ENCODE measurements at places on chromosomes 5 and 9.

DNA sequence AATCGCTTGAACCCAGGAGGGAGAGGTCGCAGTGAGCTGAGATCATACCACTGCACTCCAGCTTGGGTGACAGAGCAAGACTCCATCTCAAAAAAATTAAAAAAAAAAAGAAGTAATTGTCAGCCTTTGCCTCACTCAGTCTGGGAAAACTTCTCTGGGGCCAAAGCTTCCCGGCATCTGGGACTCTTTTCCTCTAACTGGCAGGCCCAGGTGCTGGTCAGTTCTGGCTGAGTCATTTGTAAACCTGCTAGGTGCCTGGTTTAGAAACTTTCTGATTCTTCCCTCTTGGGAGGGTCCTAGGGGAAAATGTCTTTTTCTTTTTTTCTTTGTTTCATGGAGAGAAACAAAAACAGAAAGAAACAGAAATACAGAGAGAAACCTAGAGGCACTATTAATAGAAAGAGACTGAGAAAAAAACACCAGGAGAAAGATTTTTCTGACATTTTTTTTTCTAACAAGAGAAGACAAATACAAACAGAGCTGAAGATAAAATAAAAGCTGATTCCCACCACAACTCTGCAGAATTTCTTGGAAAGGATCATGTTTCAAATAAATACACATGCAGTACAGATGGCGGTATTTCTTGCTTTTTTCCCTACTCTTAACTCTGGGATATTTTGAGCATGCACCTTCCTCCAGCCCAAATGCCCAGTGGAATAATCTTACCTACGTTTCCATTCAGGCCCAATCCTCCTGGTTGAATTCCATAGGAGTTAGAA is 22.1 kb upstream of the UBAP2 start:
- DNase-seq: no peak

- no peak for DNase-seq
These were observed 33.5 kb upstream of the ADAM19 start for GRCh38 chr5:157608972-157609565.

GRCh38 chr5:43245724-43246385 is 53.8 kb downstream of the NIM1K start:
- DNase-seq: no peak

GRCh38 chr5:129284010-129284409 is 176.1 kb upstream of the ADAMTS19 start:
- no peak for DNase-seq
